Urinary bladder (tissue), 4 donors: ENCODE measurements at places on chromosomes 1 and 21. TPM values are rescaled to one million over a fixed set of nuclear protein-coding genes. Genes with fewer than 3 reads are reported as not detected.

- DNase-seq, result no peak
Observed at GRCh38 chr21:33854604-33855003, 61.0 kb downstream of the ATP5PO start.

GRCh38 chr1:67371681-67372080 lies 58.5 kb downstream of the SERBP1 start:
- DNase-seq, result no peak

- DNase-seq, result no peak
Observed at GRCh38 chr1:17799642-17800041, 44.5 kb downstream of the ACTL8 start.

BTBD8 gene
- total RNA-seq, result 16.1 TPM

DNA sequence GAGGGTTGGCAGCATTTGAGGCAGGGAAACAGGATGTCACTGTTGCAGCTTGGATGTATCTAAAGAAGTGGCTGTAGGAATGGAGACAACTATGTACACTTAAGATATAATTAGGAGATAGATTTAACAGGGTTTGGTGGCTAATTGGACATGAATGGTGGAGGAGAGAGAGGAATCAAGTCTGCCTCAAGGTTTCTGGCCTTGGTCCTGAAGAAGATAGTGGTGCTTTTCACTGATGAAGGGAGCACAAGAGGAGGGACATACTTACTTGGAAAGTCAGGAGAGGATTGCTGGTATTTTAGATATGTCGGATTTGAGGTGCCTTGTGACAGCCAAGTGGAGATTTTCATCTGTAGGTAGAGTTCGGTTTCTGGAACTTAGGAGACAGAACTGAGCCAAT lies 123.9 kb downstream of the ST6GALNAC3 start:
- DNase-seq, result no peak

GRCh38 chr21:44764319-44765230 lies 37.0 kb downstream of the UBE2G2 start:
- no peak for DNase-seq

SPATA21 gene
- total RNA-seq, result not detected

AKNAD1 gene
- total RNA-seq, result 1.8 TPM

DNA sequence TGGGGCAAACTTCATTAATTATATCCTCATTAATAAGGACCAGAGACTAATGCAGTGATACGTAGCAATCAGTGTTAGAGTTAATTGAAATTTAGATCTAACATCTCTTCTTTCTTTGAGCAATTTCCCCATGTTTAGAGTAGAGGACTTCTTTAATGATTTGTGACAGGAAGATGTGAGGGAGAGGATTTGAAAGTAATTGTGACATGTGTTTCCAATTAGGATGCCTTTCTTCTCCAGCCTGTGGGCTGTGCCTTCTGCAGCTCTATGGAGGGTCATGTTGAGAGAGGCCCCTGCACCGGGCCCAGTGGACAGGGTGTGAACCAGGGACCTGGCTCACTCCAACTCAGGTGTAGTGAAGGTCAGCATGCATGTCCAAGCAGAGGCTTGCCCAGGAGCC lies 103.0 kb downstream of the GREM2 start:
- no peak for DNase-seq

VSIG8 gene
- total RNA-seq, result not detected

GRCh38 chr1:91827087-91827458 lies 58.9 kb downstream of the TGFBR3 start:
- DNase-seq, result no peak
